Amygdala (tissue), 56 donors: ENCODE measurements at places on chromosomes 2 and 18.

GRCh38 chr2:1728821-1729220 is 15.5 kb downstream of the PXDN start:
- DNase-seq, result no peak

- DNase-seq, result no peak
Measured at GRCh38 chr2:171800639-171801038, 93.4 kb downstream of the SLC25A12 start.

DNA sequence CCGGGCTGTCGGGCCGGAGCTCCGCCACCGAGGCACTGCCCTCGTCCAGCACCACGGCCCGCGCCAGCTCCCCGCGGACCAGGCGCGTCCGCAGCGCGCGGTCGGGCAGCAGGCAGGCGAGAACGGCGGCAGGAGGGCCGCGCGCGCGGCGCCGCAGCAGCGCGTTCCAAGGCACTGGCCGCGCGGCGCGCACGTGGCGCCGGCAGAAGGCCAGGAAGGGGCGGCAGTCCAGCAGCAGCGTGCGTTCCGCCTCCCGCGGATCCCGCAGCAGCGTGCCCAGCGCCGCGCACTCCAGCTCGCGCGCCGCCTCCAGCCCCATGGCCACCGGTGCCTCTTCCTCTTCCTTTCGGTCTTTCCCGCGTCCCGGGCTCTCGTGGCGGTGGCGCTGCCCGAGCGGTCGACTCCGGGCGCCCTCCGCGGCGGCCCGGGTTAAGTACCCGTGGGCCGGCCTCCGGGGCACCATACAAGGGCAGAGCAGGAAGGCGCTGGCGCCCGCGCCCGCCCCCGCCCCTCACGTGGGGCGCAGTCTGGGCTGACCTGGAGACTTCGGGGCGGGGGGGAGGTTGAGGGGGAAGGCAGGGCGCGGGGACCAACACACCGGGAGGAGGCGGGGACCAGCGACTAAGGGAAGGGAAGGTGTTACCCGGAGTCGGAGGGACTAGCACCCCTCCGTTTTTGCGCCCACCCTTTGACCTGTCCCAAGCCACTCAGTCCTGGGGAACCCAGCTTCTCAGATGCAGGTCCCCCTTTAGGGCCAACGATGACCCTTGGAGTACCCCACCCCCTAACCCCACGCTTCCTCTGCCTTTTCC is at the start of gene DUSP2:
TSS of gene DUSP2 (minus strand) at position 405 of the 812 bp plus-strand sequence. CDS start at position 319, 86 bp downstream.
- no peak for DNase-seq

DNA sequence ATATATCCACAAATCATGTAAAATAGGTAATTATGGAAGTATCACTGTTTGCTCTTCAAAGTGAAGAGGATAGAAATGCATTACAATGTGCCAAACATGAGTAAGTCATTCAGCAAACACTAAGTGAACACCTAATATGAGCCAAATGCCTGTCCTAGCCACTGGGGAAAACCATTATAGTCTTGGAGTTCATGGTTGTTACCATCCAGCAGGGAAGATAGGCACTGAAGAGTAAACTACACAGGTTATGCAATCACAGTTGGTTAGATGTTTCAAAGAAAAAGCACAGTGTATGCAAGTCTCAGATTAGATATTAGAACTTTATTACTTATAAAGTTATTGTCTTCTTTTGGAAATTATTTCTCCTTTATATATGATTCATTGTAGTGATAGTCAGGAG is 3.9 kb upstream of the SERPINB2 start:
- no peak for DNase-seq

DNA sequence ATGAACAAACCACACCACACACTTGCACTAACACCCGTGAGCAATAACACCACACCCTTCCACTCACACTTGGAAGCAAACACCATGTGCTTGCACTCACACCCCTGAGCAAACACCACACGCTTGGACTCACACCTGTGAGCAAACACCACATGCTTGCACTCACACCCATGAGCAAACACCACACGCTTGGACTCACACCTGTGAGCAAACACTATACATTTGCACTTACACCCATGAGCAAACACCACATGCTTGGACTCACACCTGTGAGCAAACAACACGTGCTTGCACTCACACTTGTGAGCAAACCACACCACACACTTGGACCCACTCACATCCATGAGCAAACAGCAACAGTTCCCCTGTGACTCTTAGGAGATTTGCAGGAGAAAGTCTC is 24.4 kb downstream of the SNTG2 start:
- DNase-seq, result no peak

DNA sequence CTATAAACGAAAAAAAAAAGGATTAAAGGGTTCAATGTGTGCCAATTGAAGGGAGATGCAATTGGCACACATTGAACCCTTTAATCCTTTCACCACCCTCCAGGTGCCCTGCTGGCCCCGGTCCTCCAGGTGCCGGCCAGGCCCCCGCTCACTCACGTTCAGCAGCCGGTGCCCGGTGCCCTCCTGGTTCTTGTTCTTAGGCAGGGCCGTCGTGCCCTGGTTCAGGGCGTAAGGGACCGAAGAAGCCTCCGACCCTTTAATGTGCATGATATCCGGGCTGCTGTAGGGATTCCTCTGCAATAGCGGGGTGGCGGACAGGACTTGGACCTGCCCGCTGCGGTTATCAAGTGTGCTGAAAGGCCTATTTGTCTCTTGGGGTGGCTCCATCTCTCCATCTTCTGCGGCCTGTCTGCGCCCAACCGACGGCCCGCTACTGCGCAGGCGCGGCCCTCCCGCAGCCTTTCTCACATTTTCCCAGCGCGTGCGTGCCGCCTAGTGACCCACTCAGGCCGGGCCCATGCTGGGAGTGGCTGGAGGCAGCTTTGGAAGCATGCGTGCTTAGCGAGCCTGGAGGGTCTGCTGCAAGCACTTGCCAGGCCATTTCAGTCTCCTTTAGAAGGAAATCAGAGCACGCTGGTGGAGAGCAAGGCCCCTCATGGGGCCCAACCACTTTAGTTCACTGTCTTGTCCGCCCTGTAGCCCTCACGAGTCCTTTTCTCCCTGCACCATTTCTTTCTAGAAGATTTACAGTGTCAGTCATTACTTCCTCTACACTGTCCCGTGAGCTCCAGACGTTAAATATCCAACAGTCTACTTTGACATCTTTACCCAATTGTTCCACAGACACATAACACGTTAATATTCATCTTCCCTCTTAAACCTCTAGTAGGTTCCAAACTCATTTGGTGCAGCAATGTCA is 24.3 kb downstream of the TMEM237 start:
- DNase-seq, result peak; percentile 13

- DNase-seq, result no peak
Measured at GRCh38 chr2:99706735-99707134, 216.9 kb upstream of the REV1 start.

GRCh38 chr18:45993438-45993837 is 26.3 kb upstream of the EPG5 start:
- DNase-seq, result no peak

DNA sequence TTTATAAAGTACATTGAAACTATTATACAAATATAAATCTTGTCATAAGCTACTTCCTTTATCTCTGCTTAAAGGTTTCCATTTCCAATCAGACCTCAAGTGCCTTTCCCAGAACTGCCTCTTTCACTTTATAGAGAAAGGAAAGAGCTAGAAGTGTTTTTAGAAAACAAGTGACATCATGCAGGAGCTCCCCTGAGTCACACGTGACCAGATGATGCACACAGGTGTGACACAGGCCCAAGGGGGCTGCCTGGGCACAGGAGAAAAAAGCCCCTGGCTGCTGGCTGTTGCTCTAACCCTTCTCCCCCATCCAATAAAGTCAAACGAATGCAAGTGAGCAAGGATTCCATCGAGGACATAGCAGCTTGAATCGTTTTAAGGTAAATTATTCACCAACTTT is 21.4 kb upstream of the SH3BP4 start:
- DNase-seq, result no peak

- no peak for DNase-seq
Measured at GRCh38 chr2:62270728-62271127, 74.8 kb downstream of the B3GNT2 start.

GRCh38 chr2:55590810-55591440 is 26.5 kb downstream of the PPP4R3B start:
- no peak for DNase-seq

DNA sequence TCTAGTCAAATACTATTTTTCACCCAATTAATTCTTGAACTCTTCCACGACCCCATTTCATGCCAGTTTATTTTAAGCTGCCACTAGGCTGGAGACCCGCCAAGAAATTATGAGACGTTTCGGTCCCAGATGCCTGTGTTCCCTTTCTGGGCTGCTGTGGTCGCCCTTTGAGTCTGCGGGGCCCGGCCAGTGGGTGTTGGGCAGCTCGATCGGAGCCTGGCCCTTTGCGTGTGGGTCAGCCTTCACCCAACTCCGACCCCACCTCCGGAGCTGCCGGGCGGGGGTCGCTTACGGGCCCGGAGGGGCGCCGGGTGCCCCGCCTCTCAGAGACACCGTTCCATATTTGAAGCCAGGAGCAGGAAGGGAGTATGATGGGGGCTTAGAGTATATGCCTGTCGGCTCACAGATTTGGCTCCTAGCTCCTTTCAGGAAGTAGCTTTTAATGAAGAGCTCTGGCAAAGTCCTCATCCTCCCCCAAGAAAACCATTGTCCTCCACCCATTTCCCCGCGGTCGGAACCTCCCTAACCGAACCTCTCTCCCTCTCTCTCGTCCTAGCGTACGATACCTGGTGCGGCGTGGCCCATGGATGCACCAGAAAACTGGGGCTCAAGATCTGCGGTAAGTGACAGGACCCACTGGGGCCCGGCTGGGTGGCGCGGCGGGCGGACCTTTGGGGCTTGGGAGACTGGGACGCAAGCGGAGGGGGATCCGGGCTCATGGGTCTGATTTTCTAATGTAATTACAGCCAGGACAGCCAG is 5.0 kb downstream of the GAD1 start:
- DNase-seq, result no peak

GRCh38 chr2:172909454-172909853 is 166.2 kb upstream of the MAP3K20 start:
- no peak for DNase-seq
